ENCODE measurements at places on chromosomes 3 and 15.

DNA sequence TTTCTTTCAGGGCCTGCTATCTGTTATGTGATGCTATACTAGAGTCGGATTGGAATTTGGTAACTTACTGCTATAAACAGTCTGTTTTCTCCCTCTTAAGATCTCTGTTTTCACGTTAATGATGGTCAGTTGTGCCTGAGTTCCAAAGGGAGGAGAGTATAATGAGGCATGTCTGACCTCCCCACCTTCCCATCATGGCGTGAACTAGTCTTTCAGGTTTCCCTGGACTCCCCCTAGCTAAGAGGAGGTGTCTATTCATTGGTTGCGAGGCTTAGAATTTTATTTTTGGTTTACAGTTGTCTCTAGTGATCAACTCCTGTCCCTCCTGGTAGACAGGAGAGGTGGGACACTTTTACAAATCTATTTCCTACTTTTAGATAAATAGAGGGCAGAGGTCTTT is 27.8 kb upstream of the PXYLP1 start:
- DNase-seq: no peak

GRCh38 chr3:15040844-15041243 is 24.3 kb downstream of the MRPS25 start:
- no peak for DNase-seq

DNA sequence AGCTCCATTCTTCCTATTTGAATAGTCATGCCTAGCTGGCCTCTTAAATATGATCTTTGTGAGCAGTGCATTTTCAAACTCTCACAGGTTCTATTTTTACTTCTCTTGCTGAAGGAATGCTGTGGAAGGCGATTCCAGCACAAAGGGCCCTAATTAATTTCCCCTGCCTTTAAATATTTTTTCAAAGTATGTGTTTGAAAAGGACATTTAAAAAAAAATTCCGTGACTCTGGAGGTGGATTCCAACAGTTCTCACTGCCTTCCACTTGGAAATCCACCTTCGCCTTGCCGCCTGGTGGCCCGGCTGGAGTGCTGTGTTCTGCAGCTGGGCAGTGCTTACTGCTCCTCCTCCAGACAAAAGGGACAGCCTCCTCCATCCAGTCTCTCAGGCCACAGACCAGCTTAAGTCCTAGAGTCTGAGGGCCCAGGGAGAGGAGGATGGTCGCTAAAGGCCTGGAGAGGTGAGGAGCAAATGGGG is 61.5 kb upstream of the CORO2B start:
- peak; percentile 72 for DNase-seq

DNA sequence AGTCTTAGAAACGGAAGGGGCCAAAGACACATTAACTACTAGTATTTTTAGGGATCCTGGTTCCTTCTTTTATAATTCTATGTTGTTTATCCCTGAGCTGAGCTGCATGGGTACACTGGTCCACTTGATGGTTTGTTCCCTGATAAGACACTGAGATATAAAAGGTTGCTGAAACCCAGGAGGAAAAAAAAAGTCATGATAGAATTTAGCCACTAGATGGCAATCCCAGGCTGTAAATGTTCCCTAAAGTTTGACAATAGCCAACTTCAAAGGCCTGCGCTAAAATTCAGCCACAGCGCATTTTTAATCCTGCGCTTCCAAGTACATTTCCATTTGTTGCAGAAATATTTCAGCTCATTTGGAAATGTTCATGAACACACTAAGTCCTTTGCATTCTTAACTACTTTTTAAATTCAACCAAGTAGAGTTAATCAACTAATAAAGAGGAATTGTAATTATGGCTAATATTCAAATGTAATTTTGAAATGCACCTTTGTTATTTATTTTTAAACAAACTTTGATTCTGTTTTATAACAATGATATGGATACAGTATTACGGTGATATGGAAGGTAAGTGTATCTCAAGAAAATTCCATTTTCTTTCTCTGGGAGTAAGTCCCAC is 249.3 kb upstream of the FEZF2 start:
- DNase-seq: peak; percentile 64

DNA sequence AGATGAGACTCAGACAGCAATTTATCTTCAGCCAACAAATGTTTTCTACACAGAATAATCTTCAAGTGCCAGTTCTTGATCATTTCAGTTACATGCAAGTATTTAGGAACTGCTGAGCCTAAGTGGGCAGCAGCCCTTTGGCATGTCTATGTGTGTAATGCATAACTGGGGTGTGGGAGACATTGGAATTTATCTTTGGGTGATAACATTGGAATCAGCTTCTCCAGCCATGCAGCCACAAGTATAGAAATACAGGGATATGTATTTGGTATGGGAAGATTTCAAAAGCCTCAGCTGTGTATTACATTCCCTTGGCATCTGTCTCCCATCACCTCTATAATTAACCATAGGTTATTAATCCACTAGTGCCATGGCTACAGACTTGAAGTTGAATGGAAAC is 63.4 kb upstream of the FOXP1 start:
- DNase-seq: no peak

DNA sequence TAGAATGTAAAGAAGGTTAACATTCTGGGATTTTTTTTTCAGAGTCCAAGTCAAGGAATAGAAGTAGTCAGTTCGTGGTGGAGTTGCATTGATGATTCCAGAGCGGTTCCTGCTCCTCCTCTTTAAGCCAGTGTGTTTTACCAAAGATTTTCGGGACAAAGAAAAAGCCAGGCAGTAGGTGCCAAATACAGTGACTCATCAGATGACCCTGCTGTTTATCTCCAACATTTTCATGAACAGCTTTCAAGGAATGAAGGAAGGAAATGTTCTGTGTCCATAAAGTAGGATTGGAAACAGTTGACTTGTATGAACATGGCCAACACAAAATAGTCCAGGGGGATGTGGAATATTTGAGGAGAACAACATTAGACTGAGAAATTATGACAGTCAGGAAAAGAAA is 142.4 kb upstream of the TMC3 start:
- DNase-seq: peak; percentile 86

DNA sequence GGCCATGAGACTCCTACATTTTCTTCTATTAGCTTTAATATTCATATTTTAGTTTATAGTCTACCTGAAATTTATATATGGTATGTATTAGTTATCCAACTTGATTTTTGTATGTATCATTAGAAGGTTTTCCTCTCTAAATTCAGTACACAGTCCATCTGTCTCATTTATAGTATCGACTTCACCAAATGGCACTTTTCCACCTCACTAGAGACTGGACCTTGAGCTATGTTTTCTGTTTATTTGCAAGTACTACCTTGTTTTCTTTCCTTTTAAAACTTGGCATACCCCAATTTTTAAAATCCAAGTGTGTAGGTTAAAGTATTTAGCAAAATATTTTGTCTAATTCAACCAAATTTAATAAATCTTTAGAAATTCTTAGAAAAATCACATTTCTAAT is 1137.5 kb downstream of the NSUN3 start:
- no peak for DNase-seq

DNA sequence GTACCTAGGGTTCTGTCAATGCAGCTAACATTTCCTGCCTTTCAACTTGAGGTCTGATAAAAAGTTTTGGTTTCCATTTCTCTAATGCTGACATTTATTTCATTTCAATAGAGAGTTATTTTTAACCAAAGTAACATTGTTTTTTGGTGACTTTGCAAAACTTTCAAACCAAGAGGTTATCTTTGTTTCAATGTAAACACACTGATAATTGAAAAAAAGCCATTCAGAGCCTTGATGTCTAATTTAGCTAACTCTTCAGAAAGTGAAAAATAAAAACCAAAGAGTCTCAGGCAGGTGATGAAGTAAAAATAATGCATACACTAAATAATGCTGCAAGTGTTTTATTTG is 9.6 kb upstream of the TIPARP start:
- DNase-seq: no peak

GRCh38 chr3:23740517-23740965 is 65.2 kb upstream of the UBE2E1 start:
- DNase-seq: peak; percentile 48

DNA sequence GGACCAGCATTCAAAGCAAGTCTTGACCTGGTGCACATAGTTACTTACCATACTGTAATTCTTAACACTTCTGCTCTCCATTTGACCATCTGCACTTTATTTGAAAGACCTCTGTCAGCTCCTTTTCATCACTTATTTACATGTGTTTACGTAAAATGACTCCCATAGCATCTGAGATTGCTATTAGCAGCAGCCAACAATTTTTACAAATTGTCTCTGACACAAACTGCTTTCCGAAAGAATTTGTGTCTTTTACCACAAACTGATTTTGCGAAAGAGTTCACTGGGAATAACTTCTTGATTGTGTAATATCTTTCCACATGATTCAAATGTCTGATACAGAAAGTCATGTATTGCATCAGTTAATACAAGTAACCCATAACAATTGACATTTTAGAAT is 144.1 kb upstream of the PEX5L start:
- peak; percentile 88 for DNase-seq

- DNase-seq: no peak
Measured at GRCh38 chr3:38507120-38507519, 11.0 kb downstream of the EXOG start.

GRCh38 chr3:194592798-194593752 is 40.1 kb downstream of the TMEM44 start:
- peak; percentile 100 for DNase-seq

DNA sequence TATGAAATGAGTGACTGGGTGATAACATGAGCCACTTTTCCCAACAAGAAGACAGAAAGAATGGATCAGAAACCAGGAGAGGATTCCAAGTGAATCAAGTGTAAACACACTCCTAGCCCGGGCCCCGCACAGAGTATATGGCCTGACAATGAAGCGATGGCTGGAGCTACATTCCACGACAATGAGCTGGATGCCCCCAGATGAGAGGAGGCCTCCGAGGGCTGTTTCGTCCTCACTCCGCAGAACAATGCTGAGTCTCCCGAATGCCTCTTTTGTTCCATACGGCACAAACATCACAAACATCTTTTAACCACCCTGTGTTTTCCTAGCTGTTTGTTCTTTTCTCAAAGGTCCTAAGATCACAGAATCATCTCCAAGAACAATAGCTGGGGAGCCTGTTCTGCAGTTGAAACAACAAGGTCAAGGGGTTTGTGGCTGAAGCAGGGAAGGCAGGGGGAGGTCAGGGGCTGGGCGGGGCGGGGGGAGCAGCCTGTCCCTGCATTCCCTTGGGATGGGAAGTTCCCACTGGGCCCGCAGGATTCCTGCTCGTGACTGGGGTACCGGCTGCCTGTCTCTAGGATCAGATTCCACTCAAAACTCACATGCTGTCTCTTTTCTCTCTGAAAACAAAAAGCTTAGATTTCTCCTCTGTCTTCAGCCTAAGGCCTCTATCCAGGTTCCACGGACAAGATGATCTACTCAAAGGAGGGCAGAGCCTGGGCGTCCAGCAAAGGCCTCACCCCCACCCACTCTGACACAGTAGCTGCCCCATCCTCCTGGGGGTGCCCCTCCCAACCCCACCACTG is 151.3 kb downstream of the XXYLT1 start:
- DNase-seq: peak; percentile 93

DNA sequence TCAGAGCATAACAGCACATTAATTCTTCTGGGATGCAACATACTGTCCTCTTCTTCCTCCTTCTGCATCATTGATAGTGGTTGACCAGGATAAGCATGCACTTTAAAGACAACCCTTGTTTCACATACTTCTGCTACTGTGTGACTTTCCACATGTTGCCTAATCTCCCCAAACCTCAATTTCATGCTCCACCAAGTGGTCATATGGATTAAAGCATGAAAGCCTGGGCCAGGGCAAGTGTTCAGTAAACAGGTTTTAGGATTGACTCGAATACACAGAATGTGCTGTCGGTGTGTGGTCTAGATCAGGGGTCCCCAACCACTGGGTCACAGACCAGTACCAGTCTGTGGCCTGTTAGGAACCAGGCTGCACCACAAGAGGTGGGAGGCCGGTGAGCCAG is 22.5 kb upstream of the BFSP2 start:
- DNase-seq: peak; percentile 46

DNA sequence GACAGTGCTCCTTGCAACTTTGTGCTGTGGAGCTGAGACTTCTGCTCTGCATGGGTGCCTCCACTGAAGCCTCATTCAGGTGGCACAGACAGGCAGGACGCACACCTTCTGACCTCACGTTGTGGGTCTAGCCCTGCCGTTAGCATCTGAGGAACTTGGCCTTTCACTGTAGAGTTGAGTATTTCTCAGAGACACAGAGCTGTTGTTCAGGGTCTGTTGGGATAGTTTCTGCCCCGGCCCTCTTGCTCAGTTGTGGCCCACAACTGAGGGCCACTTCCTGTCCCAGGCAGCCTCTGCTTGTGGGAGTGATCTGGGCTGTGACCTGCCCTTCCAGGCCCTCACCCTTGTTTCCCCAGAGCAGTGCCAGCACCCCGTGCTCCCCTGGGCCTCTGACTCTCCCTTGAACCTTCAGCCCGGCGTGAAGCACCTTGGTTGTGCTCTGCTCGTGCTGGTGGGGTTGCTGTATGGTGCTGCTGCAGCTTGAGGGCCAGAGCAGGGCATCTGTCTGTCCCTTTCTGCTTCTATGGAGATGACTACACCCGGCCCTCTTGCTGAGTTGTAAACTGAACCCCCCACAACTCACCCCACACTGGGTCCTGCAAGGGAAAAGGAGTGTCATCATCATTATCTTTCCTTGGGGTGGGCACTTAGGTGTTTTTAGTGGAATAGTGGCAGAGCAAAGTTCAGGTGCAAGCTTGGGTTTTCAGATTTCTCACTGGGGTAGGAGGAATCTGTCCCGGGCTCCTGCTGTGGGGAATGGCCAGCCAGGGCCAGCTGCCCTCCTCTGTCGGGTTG is 11.7 kb downstream of the BAHD1 start:
- no peak for DNase-seq

DNA sequence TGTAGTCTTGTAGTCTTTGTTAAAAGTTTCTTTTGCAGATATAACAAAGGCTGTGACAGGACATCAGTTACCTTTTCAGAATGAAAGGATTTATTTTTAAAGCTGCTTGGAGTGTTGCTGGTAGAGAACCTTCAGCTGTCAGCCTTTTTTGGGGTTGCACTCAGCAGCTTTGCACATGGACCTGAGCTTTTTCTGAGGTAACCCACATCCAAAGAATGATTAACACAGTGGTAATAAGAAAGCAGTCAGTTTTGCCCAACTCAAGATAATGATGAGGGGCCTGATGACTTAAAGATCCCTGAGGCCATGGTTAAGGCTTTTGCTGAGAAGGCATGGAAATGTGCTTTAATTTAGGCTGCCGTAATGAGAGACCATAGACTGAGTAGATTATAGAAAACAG is 1042.7 kb downstream of the PLOD2 start:
- DNase-seq: no peak

- peak; percentile 41 for DNase-seq
Measured at GRCh38 chr3:193816656-193817311, 223.8 kb downstream of the OPA1 start.

- no peak for DNase-seq
Measured at GRCh38 chr15:39052323-39052705, 487.7 kb upstream of the RASGRP1 start.
